ENCODE measurements at places on chromosomes 7 and 10.
A peak's percentile ranks its signal among the peaks of the same experiment; 100 is the strongest.

DNA sequence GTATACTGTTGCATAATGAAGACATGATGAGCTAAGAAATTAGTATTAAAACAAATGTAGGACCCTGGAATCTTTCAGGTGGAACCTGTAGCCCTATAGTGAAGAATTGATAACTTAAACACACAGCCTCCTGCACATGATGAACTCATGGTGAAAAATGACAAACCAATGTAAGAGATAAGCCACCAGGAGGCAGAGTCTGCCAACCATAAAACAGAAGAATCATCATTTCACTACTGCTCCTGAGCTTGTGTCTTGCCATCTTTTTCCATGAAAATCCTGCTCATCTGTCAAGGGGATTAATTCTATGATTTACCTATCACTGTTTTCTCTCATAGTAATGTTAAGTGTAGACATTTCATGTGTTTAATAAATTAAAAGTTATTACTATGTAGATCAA is 363.9 kb downstream of the MALRD1 start:
- DNase-seq: peak; percentile 40

DNA sequence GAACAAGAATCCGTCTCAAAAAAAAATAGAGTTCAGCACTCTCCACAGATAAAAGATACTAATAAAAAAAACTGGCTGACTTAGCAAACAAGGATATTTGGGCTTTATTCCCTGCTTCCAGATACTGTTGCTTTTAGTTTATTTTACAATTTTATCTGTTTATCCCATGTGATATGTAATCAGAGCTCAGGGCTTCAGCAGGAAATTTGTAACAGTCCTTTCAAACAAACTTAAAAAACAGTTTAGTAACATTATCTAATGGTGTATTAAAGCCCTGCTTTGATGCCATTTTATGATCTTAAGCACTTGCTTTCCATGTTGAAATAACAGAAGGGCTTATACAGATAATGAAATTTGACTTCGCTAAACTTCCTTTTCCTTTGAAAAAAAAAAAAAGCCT is 28.1 kb downstream of the DCLRE1A start:
- no peak for DNase-seq

- DNase-seq: no peak
Measured at GRCh38 chr7:13117103-13117502, 429.7 kb downstream of the ARL4A start.

DNA sequence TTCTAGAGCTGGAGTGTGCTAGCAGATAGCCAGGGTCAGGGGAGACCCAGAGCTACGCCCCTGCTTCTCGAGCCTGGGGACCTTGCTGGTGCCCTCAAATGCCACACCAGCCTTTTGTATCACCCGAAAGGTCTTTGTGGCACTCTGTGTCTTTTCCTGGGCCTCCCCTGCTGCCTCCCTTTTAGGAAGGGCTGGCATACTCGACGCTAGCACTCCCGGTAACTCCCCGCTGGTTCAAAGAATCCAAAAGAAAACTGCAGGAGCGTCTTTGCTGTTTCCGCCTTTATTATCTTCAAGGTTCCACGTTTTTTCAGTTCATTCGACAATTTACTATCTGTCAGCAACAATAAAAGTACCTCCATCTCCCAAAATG is 36.3 kb downstream of the CTBP2 start:
- DNase-seq: no peak

DNA sequence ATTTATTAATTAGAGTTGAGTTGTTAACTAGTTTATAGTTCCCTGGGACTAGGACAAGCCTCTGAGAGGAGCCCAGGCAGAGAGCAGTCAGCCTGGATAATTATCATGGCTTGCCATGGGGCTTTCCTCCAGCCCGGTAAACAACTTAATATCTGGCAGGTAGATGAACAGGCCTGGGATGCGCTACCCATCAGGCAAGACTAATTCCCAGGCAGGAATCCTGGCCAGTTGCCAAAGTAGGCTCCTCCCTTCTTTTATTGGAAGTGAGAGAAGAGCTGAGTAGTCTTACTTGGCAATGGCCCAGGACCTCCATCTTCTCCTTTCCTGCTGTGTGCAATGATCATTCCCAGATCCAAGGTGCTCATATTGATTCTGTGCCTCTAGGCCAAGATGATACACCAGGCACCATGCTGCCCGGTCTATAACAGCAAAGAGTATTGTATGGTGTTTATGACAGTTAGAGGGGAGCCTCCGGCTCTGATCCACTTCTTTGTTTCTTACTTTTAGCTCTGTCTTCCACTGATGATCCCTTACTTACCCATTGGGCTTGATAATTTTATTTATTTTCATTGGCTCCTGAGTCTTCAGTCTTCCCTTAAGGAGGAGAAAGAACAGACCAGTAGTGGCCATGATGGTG is 408.7 kb downstream of the REEP3 start:
- DNase-seq: no peak

DNA sequence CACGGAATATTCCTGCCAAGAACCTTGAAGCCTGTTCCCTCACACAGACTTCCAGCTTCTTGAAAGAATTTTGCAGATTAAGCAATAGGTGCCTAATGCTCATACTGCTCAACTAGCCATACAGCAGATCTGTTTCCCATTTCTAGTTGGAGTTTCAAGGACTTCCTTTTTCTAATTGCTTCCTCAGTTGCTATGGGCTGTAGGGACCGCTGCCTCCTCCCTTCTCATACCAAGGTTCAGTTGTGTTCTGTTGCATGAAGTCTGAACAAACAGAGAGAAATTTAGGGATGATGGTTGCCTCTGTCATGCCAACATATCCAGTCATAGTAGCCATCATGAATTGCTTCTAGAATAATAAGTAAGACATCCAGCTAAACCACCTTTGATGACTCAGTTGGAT is 6.8 kb downstream of the ITGA8 start:
- no peak for DNase-seq

DNA sequence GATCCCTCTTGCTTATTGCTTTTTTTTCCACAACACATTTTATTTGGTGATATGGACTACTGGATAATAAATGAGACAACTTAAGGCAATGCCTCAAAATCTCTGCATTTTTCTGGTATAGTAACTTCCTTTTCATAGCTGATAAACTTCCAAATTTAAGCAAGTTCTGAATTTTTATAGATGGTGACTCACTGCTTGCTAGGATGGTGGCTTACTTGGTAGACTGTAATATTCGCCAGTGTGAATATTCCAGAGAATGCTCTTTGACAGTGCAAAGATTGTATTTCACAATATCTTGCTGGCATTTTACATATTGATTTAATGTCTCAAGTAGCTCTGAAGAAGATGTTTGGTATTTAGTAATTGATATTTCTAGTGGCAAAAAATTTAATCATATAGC is 472.4 kb downstream of the TFEC start:
- DNase-seq: no peak

DNA sequence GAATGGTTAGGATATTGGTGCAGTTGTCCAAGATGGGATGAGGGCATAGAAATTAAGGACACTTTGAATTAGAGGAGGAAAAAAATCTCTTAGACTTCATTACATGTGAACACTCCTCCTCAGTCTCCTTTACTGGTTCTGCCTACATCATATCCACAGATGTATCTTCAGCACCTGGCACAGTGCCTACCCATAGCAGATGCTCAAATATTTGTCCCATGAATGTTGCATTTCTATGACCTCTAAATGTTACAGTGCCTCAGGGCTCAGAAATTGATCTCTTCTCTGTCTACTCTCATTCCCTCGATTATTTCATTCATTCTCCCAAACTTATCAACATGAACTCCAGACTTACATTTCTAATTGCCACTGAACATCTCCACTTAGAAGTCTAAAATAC is 17.1 kb downstream of the CNNM1 start:
- DNase-seq: no peak
